ENCODE measurements at places on chromosomes 11 and 22.

GRCh38 chr11:66996609-66997273 is 21.6 kb downstream of the C11orf86 start:
- DNase-seq = no peak

DNA sequence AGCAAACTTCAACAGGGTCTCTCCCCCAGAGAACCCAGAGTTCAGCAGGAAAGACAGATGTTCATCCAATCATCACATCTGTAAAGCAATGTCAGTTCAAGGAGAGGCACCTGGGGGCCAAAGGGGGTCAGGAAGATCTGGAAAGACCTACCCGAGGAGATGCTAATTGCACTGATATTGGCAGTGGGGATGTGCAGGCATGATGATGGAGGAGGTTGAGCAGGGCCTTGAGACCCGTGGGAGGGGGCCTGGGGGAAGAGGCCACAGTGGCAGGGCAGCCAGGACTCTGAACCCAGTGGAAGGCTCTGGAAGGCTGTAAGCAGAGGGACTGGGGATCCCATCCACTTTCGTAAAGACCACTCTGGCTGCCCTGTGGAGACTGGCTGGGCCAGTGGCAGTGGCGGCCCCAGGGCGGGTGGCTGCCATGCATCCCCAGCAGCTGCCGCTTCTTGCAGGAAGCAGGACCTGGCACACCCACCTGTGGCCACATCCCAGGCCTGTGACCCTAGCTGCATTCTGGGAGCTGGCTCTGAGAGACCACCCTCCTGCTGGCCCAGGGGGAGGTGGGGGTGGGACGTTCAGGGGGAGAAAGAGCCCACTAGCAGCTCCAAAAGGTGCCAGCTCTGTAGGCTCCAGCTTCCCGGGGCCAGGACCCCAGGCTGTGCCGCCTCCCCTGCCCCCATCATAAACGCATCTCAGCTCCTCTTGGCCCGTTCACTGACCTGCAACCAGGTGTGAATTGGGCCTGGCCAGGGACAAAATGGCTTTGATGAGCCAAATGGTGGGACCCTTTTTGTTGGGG is 59.9 kb upstream of the FGF3 start:
- DNase-seq = no peak

- no peak for DNase-seq
These were observed 7.8 kb upstream of the VSTM5 start for GRCh38 chr11:93858121-93858775.

DNA sequence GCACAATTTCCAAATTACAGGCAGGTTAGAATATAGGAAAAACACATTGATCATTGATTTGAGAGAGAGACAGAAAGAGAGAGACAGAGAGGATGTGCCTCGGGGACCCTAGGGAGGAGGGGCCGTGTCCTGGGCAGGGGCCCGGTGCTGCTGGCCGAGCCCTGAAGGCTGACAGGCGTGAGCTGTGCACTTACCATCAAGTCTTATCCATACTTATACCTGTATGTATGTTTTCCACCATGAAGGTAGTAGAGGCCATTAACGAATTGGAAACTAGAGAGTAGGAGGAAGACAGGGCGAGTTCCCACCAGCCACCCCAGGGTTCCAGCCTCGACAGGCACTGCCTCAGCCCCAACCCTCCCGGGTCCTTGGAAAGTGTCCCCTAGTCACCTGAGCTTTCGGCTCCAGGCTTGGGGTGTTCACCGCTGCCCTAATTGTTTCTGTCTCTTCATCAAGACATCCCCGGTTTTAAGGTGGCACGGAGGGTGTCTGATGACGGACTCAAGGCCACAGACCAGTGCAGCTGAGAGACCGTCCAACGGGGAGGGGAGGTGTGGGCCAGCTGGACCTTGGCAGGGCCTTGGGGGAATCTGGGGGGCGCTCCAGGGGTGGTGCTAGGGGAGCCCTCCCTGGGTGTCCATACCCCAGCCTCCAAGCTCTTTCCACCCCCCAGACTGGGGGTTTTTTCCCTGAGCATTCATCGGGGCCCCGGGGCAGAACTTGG is 431.3 kb downstream of the TBC1D22A start:
- no peak for DNase-seq

DNA sequence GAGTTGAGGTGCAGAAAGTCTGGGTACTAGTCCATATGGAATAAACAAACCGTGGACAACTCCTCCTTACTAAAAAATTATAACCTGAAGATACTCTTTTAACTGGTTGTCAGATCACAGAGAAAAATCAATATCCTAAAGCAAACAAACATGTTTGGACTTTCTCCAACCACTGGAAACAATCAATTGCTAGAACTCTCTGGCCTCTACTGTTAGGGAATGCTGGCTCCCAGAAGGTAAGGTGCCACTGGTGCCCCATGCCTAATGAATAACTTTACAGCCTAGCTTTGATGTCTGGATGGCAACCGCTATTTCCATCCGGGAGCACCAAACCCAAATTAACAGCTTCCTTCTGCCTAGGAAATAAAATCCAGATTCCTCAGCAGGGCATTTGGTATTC is 74.5 kb downstream of the AMBRA1 start:
- DNase-seq = no peak

DNA sequence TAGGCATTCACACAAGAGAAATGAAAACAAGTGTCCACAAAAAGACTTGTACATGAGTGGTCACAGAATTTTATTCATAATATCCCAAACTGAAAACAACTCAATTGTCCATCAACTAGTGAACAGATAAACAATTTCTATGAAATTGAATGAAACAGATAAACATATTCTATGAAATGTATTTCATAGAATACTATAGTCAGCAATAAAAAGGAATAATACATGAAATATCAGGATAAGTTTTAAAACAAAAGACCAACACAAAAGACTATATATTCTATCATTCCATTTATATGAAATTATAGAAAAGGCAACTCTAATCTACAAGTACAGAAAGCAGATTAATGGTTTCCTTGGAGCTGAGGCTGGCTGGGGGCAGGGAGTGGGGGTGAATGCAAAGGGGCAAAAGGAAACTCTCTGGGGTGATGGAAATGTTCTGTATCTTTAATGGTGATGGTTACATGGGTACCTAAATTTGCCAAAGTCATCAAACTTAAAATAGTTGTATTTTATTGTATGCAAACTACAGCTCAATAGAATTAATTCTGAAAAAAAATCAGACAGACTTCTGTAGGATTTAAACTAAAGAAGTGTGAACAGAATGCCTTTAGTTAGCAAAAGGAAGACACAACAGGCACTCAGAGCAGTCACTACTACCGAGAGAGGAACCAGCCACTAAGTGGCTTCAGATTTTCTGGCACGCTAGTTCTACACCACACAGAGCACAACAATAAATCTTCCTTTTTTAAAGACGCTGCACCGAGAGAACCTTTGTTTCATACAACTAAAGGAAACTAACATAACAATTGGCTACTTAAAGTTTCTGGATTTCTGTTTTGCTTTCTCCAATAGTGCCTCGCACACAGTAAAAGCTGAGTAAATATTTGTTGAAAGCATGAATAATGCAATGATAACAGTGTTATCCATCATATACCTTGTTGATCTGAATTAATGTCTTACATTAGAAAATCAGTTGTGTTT is 15.4 kb downstream of the CCDC34 start:
- no peak for DNase-seq

- DNase-seq = no peak
These were observed 25.5 kb downstream of the MYBPC3 start for GRCh38 chr11:47327025-47327424.

Measured in GF-D8 (cell line).